ENCODE measurements at places on chromosomes 1 and 21.

DNA sequence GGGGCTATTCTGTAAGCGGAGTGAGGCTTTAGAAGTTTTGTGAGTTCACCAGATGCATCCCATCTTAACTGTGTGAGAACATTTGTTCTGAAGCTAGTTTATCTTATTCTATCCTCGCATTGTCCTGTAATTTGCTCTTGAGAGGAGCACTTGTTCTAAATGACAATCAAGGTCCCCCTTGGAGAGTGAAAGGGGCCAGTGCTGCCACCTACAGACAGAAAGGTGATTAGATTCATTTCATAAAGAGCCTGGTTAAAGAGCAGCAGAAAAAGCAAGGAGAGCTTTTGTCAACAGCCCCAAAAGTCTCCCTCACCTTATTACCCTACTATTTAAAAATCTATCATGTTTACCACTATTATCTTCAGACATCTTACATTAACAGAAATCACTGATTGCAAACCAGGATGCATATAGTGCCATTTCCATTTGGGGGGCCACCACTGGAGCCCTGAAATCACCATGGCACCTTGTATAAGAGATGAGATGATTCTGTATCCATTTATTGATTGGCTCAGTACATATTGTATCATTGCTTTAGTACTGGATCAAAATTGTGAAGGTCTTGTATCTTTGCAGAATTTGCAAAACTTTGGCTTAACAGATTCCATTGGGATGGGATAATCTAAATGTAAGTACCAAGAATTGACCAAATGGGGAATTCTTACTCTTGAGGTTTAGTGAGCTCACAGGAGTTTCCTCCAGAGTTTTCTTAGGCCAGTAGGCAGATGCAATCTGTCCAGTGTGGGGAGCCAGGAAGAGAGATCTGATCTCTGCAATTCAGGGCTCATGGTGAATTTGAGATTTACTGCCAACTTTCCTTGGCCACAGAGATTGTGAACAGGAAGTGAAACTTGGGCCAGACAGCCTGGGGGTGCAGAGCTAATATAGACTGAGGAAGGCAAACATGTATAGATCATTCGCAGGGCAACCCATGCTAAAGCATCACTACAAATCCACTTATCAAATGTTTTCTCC is 64.3 kb upstream of the TRABD2B start:
- no peak for DNase-seq

- no peak for DNase-seq
Measured at GRCh38 chr1:60920561-60920960, 161.8 kb upstream of the NFIA start.

- DNase-seq, result peak; percentile 12
Measured at GRCh38 chr21:34801519-34802132, 132.8 kb downstream of the CLIC6 start.

GRCh38 chr1:71080230-71080738 is 551 bp downstream of the ZRANB2 start:
- DNase-seq, result no peak

- no peak for DNase-seq
Measured at GRCh38 chr1:178102218-178102617, 8.3 kb downstream of the RASAL2 start.
